ENCODE measurements at places on chromosomes 3 and 15.

DNA sequence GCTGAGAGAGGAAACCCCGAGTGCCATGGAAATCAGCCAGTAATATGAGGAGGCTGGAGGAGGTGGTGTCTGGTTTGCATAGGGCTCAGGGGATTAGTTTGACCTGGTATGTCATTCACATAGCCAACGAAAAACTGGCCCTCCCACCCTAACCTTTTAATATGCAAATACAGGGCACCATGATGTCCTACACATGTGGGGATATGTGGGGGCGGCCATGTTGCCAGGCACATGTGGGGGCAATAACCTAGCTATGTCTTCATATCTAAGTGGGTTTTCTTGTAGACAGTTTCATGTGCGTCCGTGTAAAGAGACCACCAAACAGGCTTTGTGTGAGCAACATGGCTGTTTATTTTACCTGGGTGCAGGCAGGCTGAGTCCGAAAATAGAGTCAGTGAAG is 110.1 kb downstream of the MOBP start:
- no peak for DNase-seq

DNA sequence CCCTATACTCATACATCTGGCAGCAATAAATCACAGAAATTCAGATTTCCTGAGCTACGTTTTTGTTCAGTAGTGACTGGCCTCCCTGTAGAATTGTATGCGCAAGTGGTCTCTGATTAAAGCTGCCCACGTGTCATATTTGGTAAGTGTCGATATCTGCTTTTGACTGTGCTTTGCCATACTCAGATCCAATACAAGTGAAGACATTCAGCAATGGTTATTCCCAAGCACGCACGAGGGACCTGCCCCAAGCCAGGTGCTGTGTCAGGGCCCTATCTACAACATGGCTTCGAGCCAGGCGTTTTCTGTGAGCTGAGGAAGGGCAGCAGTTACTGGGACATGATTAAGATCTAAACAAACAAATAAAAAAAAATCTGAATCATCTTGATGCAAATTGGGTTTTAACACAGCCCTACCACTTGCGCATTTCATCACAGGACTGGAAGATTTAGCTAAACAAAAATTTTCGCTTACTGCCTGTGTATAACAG is 47.2 kb upstream of the ICE2 start:
- DNase-seq, result no peak

DNA sequence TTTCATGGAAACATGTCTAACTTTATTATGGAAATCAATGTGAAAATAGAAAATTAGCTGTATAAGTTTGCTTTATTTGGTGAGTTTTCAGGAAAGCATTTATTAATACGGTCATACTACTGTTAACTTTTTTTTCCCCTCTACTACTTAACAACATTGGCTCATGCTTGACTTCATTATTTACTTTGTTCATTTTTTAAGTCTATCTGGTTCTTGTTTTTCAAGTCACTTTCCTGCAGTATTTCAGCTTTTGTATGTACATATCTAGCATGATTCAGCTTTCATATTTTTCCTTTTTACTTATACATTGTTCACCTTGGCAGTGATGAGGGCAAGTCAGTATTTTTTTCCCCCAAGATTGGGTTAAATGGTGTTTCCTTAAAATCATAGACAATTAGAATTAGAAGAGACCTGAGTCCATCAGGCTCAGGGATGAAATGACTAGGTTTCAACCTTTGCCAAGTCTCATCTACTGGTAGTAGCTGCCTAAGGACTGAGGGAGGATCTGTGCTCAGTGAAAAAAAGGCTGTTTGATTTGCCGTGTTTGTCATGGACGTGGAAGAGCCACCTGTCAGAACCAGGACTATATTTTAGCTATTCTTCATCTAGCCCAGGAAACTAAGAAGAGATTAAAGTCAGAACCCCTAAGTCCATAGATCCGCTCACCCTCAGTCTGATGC is 15.4 kb downstream of the TMOD3 start:
- DNase-seq, result no peak

DNA sequence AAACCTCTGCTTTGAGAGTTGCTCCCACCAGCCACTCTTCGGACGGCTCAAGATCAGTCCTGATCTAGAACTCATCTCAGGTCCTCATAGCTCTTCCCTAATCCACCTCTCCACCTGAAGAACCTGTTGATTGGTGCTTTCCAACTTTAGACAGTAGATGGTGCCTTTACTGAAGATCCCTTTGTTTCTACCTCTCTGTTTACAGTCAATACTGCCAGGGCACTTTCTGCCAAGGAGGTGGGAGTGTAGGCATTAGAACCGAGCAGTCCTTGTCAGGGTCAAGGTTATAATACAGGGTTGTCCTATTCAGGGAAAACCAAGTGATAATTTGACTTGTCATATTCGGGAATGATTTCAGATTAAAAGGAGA is 1.2 kb downstream of the CGNL1 start:
- no peak for DNase-seq

DNA sequence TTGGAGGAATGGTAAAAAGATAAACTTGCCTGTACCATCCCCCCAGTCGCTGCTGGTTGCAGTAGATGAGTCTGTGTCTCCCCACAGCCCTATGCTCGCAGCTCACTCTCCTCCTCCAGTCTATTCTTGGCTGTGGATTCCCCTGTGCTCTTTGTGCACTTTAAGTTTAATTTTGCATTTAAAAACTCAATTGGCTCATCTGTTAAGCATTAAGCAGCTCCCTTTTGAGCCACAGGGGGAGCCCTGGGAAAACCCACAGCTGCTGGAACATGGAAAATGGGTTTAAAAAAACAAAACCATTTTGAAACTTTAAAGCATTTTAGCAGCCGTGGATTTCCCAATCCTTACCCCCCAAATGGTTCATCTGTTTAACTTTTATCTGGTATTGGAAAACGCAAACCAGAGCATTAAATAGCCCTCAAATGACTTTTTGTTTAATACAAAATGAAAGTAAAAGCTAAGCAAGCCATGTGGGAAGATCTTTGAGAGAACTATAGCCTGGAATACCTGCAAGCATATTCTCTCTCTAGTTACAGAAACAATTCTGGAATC is 536.9 kb downstream of the ZIC1 start:
- DNase-seq, result peak; percentile 16
